ENCODE measurements at places on chromosomes 1 and 21.

GRCh38 chr21:41363370-41364270 is 1.8 kb downstream of the MX2 start:
- no peak for DNase-seq

- no peak for DNase-seq
Observed at GRCh38 chr1:39398278-39399021, 93.0 kb upstream of the BMP8A start.

DNA sequence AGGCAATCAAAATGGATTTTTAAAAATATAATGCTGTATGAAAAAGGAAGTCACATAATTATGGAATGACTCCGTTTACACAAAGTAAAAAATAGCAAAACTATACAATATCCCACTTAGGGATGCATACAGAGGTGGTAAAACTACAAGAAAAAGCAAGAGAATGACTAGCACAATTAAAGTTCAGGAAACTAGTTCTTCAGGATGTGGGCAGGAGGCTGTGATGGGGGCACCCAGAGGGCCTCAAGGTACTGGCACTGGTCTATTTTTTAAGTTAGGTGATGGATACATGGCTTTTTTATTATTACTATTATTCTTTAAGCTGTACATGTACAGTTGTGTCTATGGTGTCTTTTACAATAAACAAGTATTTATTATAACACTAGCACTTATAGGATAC is 1.4 kb upstream of the ZC3H12A start:
- no peak for DNase-seq

- no peak for DNase-seq
Observed at GRCh38 chr1:150748878-150749719, 16.5 kb downstream of the CTSS start.

- DNase-seq, result no peak
Observed at GRCh38 chr1:33284049-33284448, 27.8 kb downstream of the ZNF362 start.

- no peak for DNase-seq
Observed at GRCh38 chr1:246582301-246583055, 16.2 kb downstream of the CNST start.

- no peak for DNase-seq
Observed at GRCh38 chr1:96651517-96651916, 70.1 kb upstream of the PTBP2 start.

GRCh38 chr1:183407474-183407873 is 10.7 kb downstream of the NMNAT2 start:
- DNase-seq, result no peak

GRCh38 chr1:113388621-113389358 is 1.5 kb upstream of the MAGI3 start:
- DNase-seq, result no peak

GRCh38 chr1:245154429-245155271 is at the start of gene KIF26B:
Gene KIF26B, plus strand, starts transcription at chr1:245154985. Its CDS starts 440 bp downstream, at chr1:245155425.
- no peak for DNase-seq

DNA sequence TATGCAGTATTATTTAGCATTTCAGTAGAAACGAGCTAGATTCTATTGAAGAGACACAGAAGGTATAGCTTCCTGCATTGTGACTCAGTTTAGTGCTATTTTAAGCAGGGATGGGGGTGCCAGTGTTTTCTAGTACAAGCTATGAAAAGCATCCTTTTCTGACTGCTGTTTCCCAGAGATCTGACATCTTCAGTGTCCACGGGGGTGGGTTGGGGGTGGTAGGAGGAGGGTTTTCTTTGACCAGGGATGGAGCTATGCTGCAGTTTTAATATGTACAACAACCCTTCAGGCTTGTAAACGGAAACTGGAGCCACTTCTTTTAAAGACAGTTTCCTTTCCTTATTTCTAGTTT is 2.7 kb upstream of the NEGR1 start:
- no peak for DNase-seq

DNA sequence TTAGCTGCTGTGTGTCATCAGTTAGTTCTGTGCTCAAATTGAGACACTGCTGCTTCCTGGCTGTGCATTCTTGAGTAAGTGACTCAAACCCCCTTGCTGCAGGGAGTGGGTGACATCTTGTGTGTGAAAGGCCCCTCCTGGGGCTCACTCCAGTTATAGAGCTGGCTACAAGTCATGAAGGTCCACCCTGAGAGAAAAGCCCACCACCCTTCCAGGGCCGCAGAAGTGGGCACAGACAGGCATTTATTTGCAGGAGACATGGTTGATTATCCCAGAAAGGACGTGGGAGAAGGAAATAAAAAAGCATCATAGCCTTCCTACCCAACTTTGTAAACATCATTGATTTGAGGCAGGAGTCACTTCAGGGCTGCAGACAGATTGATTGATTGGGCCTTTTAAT is 550.6 kb downstream of the MATN1 start:
- no peak for DNase-seq

GRCh38 chr21:36992671-36993070 is 13.8 kb upstream of the RIPPLY3 start:
- no peak for DNase-seq

DNA sequence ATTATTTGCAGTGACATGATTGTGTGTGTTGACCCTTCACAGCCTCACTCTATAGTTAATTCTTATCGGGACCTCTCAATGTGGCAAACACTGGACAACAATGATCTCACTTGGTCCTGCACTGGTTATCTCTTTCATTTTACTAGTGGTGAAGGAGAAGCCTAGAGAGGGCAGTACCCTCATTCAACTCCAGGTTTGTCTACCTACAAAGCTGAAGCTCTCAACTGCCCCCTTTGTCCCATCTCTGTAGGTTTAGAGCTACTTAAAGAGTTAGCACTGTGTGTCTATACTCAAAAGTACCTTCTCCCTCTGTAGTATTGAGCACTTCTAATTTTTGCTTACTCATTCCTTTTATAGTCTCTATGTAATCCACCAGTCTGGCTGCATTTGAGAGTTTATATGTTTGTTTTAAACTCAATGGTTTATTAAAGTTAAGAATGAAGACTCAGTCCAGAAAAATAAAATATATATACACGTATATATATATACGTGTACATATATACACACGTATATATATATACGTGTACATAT is 40.9 kb upstream of the BCL9 start:
- no peak for DNase-seq

- DNase-seq, result no peak
Observed at GRCh38 chr21:17438635-17439034, 74.2 kb upstream of the CXADR start.

GRCh38 chr1:111565968-111566367 is 53.6 kb upstream of the RAP1A start:
- DNase-seq, result no peak

DNA sequence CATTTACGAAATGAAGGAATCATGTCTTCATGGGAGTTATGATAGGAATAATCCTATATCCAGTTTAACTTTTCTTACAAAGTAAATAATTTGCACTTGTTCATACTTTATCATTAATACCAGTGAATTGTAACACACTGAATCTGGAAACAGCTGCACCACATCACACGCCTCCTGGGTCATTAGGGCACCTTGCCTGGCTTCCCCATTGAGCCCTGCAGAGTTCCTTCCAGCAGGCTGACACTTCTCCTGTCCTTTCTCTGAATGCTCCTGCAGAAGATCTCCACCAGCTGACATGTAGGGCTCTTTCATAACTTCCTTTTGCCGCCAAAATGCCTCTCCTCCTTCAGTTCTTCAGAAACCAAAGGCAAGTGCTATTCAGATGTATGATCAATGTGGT is 201.1 kb downstream of the DAB1 start:
- DNase-seq, result no peak

DNA sequence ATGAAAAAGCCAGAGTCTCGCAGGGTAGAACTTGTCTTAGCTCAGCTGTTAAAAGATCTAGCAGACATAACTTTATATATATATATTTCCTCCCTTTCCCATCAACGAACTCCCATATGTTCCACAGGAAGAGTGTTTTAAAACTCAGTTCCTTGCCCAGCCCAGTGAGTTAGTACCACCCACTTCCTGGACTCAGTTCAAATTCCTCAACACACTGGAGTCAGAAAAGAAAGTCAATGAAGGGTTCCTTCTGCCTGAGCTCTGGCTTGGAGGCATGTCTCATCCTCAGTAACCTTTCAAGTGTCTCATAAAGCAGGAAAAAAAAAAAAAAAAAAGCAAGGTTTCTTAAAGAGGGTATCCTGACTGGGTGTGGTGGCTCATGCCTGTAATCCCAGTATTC is 15.6 kb downstream of the TPM3 start:
- no peak for DNase-seq

GRCh38 chr1:8736927-8737326 is 80.5 kb downstream of the RERE start:
- DNase-seq, result no peak

DNA sequence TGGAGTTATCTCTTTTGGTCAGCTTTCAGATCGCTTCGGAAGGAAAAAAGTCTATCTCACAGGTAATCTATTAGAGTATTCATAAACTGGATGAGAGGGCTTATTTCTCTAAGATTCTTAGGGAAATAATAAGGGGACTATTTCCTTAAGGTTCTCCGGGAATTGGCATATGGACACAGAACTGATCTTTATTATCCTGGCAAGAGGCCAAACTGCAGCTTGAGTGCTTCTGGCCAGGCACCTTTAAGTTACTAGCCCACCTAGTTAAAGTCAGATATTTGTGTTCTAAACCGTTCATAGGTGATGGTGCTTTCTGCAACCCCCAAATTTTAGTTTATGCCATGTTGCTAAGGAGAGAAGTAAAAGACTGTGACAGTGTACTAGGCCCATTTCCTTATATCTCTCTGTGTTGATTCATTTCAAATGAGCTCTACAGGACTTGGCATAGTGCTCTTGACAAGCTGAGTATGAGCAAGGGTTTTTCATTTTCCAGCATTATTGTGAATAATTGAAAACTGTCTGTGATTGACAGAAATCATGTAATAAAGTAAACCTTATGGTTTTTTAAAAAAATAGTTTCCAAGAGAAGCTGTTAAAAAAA is 43.4 kb downstream of the SLC22A15 start:
- no peak for DNase-seq

DNA sequence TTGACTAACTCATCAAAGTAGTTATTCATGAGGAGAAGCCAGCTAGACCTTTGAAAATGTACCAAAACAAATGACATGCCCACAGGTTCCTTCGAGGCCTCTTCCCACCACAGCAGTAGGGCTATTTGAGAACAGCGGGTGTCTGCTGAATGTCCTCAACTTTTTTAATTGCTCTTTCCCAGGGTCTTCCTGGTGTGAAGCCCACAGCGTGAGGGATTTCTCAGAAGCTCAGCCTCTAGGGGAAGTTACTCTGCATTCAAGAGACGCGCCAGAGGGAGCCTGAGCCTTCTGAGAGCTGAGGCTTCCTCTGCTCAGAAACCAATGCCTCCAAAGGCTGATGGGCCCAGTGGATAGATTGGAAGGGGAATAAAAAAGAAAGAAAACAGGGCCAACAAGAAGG is 153.6 kb downstream of the OLFM3 start:
- no peak for DNase-seq

- DNase-seq, result no peak
Observed at GRCh38 chr1:227921461-227922185, 26.1 kb downstream of the WNT9A start.

GRCh38 chr1:209560952-209561351 is 22.6 kb upstream of the CAMK1G start:
- DNase-seq, result no peak

- DNase-seq, result no peak
Observed at GRCh38 chr1:210248341-210248740, 15.7 kb downstream of the SERTAD4 start.

DNA sequence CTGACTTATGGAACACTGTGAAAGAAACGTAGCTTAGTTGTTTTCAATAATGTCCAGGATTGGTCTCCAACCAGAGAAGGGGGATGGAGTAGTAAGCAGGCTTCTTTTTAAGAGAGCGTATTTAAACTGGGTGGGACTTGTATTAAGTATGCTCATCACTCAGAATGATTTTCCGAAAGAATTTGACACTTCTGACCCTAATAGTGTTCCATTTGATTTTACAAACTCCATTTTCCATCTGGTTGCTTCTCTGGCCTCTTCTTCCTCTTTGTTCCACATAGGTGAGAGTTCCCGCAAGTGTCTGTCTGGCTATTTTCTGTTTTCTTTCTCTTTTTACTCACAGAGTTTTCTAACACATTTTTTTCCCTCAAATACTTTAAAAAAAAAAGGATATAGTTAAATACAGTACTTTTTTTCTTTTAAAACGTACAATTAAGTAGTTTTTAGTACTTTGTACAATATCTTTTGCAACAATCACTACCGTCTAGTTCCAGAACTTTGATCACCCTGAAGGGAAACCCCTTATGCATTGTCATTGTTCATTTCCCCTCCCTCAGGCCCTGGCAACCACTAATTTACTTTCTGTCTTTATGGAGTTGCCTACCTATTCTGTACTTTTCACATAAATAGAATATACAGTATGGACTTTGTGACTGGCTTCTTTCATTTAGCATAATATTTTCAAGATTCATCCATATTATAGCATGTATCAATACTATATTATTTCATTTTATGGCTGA is 67.0 kb downstream of the RASAL2 start:
- DNase-seq, result no peak

GRCh38 chr1:172404121-172404520 is 16.4 kb upstream of the C1orf105 start:
- DNase-seq, result no peak

GRCh38 chr1:214066936-214067335 is 79.2 kb downstream of the PROX1 start:
- no peak for DNase-seq

DNA sequence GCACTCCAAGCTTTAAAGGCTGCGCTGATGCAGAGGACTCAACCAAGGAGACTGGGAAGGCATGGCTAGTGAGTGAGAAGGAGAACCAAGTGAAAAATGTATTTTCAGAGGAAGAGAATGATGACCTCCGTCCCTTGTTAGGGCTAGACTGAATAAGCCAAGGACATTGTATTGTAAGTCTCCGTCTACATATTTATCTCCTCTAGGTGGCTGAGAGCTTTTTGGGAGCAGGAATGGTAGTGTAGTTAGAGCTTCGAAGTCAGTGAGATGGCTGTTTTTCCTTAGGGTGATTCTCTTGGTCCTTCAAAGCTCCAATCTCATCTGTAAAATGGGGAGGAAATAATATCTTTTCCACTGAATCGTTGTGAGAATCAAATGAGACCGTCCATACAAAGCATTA is 37.6 kb downstream of the ZBTB40 start:
- no peak for DNase-seq

- no peak for DNase-seq
Observed at GRCh38 chr1:119485201-119485600, 21.8 kb upstream of the HSD3B1 start.

- DNase-seq, result no peak
Observed at GRCh38 chr1:85244271-85245061, 15.0 kb downstream of the C1orf52 start.

DNA sequence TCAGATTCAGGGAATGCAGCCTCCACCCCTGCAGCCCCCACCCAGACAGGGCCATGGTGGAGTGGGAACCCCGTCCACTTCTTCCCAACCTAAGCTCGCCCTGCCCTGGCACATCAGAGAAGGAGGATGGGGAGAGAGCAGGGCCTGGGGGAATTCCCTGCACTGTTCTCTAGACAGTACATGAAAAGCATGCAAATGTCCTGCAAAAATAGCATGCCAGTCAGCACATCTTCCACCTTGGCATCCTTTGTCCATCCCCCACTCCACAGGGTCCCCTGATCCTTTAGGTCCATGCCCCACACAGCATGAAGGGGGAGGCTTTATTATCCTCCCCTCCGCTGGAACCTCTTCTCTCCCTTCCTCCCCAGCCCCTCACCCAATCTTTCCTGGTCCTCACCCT is 35.0 kb upstream of the RD3 start:
- no peak for DNase-seq

Data from stimulated activated CD4-positive, alpha-beta T cell treated with anti-CD3 and anti-CD28 coated beads, Interleukin-1b, Interleukin-23, amount 100 ng/mL, for 1 hour (primary cell).